HS-5 (cell line): ENCODE measurements at places on chromosomes 7 and 10.

- DNase-seq = no peak
These were observed 31.1 kb downstream of the PLXDC2 start for GRCh38 chr10:19847321-19847720.

GRCh38 chr7:42453931-42454361 lies 216.9 kb upstream of the GLI3 start:
- DNase-seq = no peak

- DNase-seq = no peak
These were observed 422.1 kb downstream of the RPS24 start for GRCh38 chr10:78455811-78456210.

GRCh38 chr10:49177391-49178355 lies 10.5 kb downstream of the TMEM273 start:
- DNase-seq = peak; percentile 82

- no peak for DNase-seq
These were observed 184.2 kb upstream of the RHOBTB1 start for GRCh38 chr10:61128196-61128595.

GRCh38 chr7:19224951-19225350 lies 79.7 kb upstream of the FERD3L start:
- no peak for DNase-seq

- DNase-seq = no peak
These were observed 28.7 kb downstream of the LRGUK start for GRCh38 chr7:134155871-134156270.

GRCh38 chr10:92997620-92998019 lies 63.0 kb upstream of the CYP26C1 start:
- no peak for DNase-seq

DNA sequence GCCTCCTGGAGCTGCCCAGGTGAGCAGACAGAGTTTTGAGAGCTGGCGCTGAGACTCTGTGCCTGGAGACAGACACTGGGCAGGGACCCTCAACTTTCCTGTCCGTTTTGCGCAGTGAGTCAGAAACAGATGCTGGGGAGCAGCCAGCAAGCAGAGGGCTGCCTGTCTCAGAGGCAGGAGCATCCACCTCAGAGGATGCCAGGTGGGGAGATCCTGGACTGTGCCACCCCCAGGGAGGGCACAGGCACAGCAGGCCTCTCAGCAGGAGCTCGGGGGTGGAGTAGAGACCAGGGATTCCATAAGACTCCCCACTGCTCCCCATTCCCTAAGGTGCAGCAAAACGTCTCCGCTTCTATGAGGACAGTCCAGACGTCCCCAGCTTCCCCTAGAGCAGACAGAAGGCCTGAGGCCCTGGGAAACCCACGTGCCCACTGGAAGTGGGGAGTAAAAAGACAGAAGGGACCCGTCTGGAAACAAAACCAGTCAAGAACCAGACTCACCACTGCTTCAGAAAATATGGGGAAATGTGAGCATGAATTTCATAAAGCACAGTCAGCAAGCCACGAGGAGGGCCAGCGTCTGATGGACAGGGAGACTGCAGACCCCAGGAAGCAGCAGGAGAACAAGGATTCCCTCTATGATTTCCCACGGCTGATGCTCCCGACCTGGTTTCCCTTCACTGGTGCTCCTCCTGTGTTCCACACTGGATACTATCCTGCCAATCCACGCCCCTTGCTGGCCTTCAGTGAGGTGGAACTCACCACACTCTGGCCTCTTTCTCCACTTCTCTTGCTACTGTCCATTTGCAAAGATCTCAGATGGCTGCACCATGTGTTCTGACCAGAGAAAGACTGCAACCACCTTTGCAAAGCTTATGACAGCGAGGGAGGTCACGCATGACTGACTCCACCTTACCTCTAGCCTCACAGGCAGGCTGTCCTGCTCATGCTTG lies 151.3 kb upstream of the FAM20C start:
- DNase-seq = no peak

- DNase-seq = no peak
These were observed 33.5 kb upstream of the RET start for GRCh38 chr10:43043342-43043772.

DNA sequence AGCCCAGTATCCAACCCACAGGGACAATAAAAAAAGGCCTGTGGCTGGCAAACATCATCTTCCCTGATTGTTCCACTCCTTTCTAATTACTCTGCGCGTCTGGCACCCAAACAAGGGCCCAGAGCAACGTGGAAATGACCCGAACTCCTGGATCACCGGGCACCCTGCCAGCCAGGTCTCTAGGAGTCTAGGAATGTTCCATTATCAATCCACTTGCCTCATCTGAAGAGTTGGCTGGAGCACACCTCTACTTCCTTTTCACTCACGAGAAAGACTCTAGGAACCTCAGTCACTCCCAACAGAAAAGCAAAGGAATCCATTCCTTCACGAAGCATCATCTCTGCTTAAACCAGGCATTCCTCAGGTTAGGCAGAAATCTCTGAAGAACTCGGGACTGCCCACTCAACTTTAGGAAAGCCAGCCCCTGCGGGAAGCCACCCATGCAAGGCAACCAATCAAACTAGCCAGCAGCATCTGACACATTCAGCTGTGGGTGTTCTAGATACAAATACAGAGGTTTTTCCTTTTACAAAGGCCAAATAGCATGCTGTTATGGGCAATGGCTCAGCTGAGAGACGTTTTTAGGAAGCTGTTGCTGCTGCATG lies 37.7 kb downstream of the ATXN7L1 start:
- DNase-seq = no peak

DNA sequence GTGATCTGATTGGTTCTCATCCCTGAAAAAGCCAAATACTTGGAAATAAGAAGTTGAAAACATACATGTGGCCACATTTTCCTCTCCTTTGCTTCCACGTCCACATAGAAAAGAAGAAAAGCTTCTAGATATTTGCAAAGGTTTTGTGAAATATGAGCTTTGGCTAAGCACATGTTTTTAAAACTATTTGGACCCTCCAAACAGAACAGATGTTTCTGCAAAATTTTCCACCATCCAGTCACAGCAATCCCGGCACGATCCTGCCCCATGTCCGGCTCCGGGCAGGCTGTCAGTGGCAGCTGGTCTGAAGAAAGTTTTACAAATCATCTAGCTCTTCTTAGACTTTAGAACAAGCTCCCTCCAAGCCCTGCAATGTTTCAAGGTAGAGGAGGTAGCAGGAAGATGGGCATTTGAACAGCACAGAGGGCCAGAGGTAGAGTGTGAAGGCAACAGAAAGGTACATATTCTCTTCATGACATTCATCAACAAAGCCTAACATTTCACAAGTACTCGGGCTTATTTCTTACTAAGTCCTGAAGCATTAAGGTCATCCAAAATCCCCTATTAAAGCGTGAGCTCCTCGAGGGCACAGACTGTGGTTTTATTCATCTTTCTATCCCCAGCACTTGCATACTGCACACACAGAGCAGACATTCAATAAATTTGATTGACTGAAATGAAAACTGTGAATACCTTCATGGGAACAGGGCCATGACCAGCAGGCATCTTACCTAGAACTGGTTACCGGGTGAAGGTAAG lies 110.1 kb downstream of the JAZF1 start:
- no peak for DNase-seq

DNA sequence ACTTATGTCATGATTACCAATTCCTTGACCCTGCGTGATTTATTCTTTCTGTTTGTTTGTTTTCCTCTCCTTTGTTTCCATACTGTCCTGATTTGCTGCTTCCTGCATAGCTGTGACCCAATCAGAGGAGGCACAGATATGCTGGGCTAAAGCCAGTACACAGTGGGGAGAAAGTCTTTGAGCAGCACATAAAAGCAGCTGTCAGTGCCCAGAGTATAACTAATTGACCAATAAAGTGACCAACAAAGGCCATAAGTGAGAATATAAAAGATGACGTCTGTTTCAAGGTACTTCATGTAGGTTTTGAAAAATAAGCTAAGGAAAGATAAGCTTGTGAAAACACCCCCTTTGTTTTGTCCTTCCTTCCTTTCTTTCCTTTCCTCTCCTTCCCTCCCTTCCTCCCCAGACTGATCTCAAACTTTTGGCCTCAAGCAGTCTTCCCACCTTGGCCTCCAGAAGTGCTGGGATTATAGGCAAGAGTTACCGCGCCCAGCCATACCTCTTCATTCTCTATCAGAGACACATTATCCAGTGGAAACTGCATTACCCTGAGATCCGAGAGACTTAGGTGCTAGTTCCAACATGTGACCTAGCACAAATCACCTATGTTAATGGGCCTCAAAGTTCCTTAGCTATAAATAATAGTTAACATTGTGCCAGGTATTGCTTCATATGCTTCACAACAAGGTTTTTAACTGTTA lies 17.0 kb downstream of the BCAP29 start:
- no peak for DNase-seq

- no peak for DNase-seq
These were observed 308.1 kb downstream of the SFMBT2 start for GRCh38 chr10:7102557-7103349.

DNA sequence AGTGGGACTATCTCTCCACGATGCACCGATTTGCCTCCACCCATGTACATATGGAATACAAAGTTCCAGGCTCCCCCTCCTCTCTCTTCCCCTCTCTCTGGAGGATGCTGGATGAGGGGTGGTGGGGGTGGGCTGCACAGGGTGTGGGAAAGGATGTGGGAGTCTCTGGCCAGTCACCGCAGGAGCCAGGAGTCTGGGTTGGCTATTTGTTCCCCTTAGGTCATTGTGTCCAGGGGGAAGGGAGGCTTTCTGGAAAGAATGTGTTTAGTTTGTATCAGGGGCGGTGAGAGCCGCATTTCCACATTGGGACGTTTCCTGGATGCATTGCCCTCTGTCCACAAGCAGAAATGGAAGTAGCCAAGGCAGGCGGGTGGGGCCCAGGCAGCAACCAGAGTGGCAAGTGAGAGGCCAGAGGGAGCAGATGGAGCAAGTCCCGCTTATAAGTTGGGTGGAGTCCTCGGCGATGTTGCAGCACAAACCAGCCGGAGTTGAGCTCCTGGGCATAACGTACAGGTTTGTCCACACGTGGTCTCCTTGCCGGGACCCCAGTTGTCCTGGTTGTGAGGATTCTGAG lies 63.3 kb downstream of the ZNF777 start:
- DNase-seq = no peak

GRCh38 chr7:266851-267840 lies 22.8 kb upstream of the FOXL3 start:
- no peak for DNase-seq

GRCh38 chr7:30133736-30134610 lies 813 bp upstream of the MTURN start:
- DNase-seq = no peak

DNA sequence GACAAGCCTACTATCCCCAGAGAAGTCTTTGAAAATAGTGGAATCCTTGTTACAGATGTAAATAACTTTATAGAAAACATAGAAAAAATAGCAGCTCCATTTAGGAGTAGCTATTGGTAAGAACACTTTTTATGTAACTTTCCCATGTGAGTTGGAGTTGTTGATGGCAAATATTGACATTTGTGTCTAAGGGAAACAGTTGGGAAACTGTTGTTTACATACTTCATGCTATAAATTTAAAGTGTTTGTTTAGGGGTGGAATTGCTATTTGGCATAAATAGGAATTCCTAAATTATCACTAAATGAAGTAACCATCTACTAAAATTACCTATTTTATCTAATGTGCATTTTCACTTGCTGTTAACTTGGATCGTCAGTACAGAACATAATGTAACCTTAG lies 50.7 kb downstream of the GDI2 start:
- no peak for DNase-seq
